ENCODE measurements at places on chromosomes 5 and 9.

GRCh38 chr5:134098690-134099089 lies 15.8 kb upstream of the TCF7 start:
- DNase-seq: no peak

GRCh38 chr5:53943938-53944337 lies 366.4 kb downstream of the ARL15 start:
- no peak for DNase-seq

GRCh38 chr5:143987751-143988560 lies 176.0 kb downstream of the HMHB1 start:
- no peak for DNase-seq

- peak; percentile 53 for DNase-seq
Observed at GRCh38 chr5:80960531-80961375, 590 bp downstream of the RASGRF2 start.

- no peak for DNase-seq
Observed at GRCh38 chr9:68751556-68751955, 46.5 kb downstream of the PIP5K1B start.

DNA sequence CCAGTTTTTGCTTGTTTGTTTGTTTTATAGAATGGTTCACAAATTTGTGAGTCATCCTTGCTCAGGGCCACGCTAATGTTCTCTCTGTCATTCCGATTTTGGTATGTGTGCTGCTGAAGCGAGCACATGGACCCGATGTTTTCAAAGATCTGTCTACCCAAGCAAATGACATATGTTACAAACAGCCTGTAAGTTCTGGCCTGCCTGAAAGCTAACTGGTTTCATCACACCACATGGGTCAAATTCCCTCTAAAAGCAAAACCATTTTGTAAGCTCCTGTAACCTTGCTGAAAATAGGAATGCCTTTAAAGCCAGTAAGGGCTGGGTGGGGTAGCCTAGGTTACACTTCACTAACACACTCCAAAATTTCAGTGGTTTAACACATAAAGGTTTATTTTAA lies 25.4 kb downstream of the DMRT3 start:
- no peak for DNase-seq

DNA sequence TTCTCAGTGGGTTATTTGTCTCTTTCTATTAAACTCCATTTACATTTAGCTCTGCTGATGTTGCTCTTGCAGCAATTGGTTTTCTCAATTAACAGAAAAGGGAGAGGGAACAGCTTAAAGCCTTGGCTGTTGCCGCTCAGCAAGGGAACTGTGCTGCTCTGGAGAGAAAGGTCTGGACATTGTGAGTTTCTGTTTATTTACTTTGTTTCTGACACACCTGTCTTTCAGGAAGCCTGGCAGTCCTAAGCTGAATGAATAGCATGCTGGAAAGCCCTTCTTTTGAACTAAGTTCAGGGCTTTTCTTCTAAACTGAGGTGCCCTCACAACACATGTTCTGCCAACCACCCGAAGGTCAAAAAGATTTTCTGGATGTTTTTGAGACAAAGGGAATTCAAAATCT lies 491.9 kb downstream of the PDE4D start:
- no peak for DNase-seq

DNA sequence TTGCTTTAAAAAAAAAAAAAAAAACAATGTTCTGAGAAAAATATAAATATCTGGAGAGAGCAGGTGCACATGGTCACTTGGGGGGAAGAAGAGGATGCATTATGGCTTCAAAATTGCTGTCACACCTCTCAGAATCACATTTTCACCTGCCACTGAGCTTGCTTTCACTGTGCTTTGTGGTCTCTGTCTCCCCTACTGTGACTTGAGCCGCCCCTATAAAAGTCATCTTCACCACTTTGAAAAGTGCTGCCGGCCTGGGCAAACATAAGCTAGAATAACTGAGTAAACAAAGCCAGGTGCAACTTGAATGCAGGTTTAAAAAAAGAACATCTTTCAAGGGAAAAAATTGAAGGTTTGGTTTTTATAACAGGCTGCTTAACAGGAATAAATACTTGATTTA lies 368.1 kb upstream of the GRIA1 start:
- no peak for DNase-seq

DNA sequence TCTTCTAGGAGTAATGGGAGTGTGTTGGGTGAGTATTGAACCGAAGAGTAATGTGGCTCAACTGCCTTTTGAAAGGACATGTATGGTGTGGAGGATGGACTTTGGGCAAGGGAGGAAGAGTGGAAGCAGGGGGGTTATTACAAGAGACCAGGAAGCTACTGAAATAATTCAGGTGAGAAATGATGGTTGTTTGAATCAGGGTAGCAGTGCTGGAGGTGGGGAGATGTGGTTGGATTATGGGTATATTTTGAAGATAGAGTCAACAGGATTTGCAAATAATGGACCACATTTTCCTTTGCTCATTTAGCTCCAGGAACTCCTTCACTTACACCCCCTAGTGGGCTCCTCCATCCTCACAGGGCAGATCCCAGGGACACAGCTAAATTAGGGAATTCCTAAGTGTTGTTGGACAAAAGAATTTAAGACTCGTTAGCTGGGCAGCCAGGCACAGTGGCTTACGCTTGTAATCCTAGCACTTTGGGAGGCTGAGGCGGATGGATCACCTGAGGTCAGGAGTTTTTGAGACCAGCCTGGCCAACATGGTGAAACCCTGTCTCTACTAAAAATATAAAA lies 1.2 kb upstream of the SLC4A9 start:
- no peak for DNase-seq

DNA sequence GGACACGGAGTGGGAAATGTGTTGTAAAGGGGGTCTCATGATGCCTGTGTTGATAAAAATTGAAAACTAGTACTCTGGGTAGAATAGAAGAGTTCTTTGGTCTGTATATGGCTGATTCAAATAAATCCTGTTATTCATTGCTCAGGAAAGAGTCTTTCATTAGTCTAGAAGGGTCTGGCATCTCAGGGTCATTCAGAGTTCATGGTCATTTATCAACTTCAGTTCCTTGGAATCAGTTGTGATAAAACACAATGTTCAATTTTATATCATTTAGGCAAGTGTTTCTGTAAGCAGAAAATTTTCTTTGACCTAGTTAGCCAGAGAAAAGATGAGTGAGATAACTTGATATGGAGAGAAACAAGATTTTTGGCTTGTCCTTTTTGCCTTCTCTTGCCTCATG lies 36.3 kb downstream of the SPATA31D1 start:
- no peak for DNase-seq

DNA sequence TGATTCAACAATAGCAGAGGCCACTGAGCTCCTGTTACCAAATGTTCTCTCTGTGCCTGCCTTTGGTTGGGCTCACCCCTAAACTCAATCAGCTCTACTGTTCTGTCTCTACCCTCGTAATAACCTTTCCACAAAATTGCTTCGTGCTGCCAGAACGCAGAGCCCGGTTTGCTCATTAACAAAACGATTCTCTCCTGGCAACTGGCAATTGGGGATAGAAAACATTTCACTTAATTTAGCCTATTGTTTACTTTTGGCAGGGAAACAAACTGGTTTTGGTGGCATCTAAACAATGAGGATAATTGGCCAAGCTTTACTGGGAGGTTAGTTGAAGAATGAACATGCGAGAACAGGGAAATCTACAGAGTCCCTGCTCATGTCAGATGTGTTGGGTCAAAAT lies 56.6 kb downstream of the SLC28A3 start:
- no peak for DNase-seq

GRCh38 chr9:113247640-113248039 lies 26.3 kb downstream of the SLC31A1 start:
- no peak for DNase-seq

DNA sequence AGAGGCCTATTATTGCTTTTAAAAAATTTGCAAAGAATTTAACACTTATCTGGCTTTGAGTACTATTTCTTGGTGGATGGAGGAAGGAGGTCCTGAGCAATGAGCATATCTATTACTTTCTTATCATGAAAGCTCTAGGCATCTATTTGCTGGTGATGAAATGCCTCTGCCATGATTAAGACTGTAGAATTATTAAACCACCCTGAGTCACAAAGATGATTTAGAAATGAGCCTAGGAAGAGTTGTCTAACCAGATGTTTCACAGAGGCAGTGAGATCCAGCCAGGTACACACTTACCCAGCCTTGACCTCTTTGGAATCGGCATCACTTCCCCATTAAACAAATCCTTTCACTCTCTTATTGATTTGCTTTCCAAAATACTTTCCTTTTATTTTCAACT lies 304.4 kb upstream of the KIF2A start:
- no peak for DNase-seq

- DNase-seq: no peak
Observed at GRCh38 chr9:109242741-109243140, 75.7 kb upstream of the FRRS1L start.

- DNase-seq: no peak
Observed at GRCh38 chr5:91070761-91071550, 312.2 kb downstream of the ARRDC3 start.

- DNase-seq: no peak
Observed at GRCh38 chr5:138096363-138096762, 12.5 kb downstream of the WNT8A start.

GRCh38 chr5:169765176-169765996 lies 128.3 kb downstream of the DOCK2 start:
- DNase-seq: no peak

DNA sequence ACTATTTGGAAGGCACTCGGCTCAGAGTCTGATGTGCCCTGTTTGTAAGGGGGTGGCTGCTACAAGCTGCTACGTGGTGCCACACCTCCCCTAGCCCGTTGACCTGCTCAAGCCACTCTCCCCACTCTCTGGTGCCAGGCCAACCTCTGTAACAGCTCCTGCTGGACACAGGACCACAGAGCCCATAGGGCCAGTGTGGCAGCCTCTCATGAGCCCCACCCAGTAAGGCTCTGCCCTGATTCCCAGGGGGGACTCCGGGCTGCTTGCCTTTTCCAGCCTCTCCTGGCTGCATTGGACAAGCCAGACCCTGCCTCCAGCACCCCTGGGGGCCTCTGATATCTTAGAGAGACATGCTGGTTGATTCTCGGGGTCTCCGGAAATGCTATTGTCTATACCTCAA lies 53.3 kb upstream of the ANGPTL2 start:
- no peak for DNase-seq
